HL-60 (cell line): ENCODE measurements at places on chromosomes 11 and 22.

- DNase-seq = no peak
These were observed 135.7 kb downstream of the COMMD9 start for GRCh38 chr11:36153551-36153950.

DNA sequence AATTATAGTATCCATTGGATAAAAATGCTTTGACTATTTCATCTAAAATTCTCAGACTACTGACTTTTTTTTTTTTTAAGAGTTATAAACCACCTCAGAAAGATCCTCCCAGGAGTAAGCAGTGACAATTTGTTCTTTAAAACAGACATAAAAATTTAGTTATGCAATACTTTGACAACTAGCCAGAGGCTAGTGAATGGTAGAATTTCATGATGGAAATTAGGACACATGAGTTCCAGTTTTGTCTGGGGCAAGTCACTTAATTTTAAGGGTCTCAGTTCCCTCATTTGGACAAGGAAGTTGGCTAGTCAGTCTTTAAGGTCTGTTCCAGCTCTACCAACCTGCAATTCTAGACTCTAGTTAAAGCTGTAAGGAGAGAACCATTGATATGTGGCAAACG, 2.9 kb downstream of the IL18 start:
- no peak for DNase-seq

DNA sequence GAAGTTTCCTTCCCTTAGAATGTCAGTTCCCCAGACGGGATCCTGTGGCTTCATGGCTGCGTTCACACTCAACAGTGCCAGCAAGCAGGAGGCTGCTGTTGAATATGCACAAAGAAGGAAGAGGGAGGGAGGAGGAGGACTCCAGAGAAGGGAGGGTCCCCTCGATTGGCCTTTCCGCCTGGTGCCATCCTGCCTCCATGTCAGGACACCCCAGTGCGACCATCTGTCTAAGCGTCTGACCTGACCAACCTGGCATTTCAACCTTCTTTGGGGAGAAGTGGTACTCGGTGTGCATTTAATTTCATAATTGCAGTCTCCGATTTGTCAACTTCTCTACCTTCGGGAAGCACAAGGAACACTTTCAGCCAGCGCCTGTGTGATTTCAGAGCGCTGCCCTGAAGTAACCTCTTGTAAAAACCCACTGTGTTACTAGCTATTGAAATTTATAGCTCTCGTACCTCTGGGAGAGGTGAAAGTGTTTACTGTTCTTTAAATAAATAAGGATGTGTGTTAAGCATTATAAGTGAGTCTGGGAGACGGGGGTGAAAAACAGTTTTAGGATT, 1491.9 kb downstream of the TBC1D22A start:
- no peak for DNase-seq

- no peak for DNase-seq
These were observed 369.5 kb downstream of the AASDHPPT start for GRCh38 chr11:106446955-106447354.

DNA sequence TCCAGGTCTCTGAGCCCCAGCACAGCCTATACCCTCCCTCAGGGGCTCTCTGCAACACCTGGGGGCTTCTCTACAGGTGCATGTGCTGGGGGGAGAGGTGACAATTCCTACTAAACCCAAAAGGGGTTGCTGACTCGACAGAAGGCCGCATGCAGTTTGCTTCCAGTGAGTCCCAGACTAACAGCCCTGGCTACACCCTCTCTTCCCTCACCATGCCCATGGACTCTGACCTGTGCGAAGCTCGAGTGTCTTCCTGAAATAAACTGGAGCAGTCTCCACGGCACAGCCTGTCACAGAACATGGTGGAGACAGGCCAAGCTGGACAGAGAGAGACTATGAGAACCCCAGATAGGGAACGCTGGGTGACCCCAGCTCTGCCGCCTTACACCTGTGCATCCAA, 16.6 kb downstream of the PLEKHA7 start:
- no peak for DNase-seq

GRCh38 chr11:1116666-1117390, 40.9 kb upstream of the MUC5AC start:
- DNase-seq = no peak

- DNase-seq = no peak
These were observed 79.3 kb upstream of the SORL1 start for GRCh38 chr11:121372671-121373429.

GRCh38 chr22:40107244-40107643, 70.5 kb upstream of the TNRC6B start:
- DNase-seq = no peak

GRCh38 chr11:70064726-70065317, 13.3 kb upstream of the ANO1 start:
- DNase-seq = no peak

DNA sequence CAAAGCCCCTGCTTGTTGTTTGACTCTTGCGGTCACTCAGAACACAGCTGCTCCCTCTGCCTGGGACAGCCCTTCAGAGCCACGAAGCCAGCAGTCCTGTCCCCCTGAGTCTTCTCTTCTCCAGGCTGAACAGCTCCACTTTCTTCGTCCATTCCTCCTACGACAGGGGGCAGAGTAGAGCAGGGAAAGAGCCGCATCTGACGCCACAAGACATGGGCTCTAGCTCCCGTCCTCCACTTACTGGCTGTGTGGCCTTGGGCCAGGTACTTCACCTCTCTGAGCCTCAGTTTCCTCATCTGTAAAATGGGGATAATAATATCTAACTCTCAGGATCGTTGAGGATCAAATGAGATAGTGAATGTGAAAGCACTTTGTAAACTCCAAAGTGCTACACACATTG, 29.9 kb downstream of the CHRDL2 start:
- DNase-seq = no peak

DNA sequence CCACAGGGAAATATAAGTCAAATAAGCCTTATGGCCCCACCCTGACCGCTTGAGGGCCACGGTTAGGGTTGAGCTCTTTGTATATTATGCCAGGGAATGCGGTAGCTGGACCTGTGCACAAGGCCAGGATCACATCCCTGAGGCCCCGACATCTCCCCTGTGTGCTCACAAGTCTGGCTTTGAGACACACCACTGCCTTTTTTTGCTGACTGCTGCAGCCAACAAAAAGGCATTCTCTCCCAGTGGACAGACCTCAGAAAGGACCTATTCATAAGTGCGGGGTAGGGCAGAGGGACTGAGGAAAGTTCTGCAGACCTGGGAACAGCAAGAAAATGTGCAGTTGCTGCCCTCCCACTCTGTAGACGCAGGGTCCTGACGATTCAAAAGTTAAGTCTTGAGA, 3.4 kb upstream of the SIDT2 start:
- DNase-seq = no peak

- DNase-seq = no peak
These were observed 2.1 kb downstream of the CD3D start for GRCh38 chr11:118340449-118340848.

DNA sequence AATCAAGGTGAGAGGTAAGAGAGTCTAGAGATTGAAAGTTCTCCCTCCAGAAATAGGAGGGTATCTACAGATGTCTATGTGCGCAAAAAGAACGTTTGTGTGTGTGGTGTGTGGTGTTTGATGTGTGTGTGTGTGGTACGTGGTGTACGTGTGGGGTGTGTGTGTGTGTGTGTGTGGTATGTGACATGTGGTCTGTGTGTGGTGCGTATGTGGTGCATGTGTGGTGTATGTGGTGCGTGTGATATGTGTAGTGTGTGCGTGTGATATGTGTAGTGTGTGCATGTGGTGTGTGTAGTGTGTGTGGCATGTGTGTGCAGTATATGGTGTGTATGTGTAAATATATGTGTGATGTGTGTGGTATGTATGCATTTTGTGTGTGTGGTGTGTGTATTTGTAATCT, 73.0 kb upstream of the LRRC4C start:
- DNase-seq = no peak

DNA sequence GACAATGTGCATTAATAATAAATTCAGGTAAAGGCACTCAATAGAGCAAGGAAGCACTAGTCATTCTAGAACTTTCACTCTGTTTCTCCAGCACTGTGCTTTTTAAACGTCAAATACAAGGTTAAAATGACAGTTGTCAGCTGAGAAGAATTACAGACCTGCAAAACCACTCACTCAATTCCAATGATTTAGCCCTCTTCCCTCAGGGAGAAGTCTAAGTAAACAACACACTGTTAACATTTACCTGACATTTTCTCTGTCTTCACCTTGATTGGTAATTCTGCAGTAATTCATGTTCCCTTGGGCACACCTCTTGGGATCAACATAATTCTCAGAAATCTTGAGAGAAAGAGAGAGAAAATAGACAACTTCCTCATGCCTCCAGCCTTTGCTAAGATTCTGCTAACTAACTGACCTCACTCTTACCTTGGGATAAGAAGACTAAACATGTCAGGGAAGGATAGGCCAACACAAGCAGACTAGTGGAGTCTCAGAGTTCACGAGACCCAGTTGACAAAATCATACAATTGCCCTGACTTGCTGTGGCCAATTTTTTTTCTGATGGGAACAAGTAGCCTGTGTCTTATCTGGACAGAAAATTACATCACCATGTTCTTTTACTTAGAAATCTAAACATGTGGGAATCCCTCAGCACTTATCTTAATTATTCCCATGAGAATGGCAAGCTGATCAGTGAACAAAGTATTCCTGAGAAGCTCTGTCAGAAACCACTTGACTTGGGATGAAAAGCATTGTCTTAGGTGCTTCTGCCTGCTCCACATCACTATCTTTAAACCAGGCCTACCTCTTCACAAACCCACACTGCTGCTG, 516.8 kb upstream of the FAT3 start:
- no peak for DNase-seq

DNA sequence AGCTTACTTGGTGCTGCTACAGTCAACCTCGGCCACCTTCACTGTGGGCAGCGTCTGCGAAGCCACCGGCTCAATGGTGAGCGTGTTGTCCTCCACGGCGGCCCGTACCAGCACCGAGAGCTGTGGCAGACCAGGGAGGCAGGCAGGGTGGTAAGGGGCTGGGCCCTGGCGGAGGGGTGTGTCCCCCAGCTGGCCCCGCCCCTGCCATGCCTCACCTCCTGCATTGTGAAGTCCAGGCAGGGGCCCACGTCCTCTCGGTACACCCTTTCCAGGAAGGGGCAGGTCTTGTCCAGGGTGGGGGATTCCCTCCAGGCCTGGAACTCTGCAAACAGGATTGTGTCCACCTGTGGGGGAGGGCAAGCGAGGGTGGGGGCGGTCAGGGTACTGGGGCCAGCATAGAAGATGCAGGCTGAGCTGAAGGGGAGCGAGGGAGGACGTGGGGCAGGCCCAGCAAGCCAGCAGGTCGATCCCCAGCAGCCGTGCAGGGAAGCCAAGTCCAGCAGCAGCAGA, 12.8 kb downstream of the RAB3IL1 start:
- no peak for DNase-seq

DNA sequence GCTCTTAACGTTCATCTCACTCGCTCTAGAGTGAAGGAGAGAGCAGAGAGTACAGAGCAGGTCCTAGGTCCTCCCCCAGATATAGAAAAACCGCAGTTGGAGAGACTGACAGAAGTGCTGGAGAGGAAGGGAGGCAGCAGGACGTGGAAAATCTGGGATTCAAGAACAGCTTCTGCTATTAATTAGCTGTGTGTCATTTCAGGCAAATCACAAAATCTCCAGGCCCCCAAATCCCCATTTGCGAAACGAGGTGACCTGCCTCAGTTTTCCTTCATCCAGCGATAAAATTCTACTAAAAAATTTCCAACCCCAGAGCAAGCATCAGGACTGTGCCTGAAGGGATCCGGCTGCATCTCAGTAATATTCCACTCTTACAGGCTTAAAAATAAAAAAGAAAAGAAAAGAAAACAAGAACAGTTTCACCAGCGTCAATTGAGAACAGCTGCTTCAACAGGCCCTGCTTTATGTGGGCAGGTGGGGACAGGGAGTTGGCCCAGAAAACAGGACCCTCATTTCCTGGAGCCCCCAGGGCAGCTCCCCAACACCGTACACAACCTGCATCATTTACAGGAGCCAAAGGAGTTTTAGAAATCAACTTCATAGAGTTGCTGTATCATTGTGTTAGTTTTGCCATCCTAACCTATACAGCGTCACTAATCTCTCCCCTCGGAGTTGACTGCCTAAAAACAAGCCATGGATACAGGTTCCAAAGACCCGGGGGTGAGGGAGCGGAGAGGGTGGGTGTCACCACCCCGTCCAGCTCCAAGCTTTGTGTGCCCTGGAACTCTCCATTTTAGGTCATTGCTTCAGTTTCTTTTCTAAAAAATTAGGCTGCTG, 2.3 kb upstream of the MALAT1 start:
- no peak for DNase-seq

- DNase-seq = no peak
These were observed 9.8 kb upstream of the CECR2 start for GRCh38 chr22:17359501-17359900.

- no peak for DNase-seq
These were observed 56.2 kb downstream of the WNT11 start for GRCh38 chr11:76150141-76150540.

DNA sequence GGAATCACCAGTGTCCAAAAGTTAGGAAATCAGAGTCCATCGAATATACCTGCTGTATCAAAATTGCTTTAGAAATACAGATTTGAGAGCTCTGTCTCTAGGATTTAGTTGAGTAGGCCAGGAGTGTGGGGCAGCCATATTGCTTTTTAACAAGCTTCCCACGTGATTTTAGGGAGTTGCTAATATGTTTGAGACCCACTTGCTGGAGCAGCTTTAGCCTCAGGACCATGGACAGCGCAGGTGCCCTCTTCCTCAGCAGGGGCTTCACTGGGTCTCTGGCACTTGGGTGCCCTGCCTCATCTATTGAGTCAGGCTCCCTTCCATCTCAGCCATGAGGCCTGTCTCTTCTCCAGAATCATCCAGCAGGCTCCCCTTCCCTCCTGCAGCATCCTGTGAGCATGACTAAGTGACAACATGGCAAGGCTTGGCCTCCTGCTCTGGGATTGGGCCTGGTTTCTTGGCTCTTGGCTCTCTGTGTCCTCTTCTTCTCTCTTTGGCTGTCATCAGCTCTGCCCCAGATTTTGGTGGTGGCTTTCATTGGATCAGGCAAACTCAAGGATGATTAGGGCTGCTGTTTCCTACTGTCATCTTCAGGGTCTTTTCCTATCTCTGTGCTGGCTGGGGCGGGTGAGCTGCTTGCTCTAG, 70.0 kb downstream of the SGSM1 start:
- no peak for DNase-seq

- DNase-seq = peak; percentile 49
These were observed 1.6 kb downstream of the SUN2 start for GRCh38 chr22:38753948-38754750.

DNA sequence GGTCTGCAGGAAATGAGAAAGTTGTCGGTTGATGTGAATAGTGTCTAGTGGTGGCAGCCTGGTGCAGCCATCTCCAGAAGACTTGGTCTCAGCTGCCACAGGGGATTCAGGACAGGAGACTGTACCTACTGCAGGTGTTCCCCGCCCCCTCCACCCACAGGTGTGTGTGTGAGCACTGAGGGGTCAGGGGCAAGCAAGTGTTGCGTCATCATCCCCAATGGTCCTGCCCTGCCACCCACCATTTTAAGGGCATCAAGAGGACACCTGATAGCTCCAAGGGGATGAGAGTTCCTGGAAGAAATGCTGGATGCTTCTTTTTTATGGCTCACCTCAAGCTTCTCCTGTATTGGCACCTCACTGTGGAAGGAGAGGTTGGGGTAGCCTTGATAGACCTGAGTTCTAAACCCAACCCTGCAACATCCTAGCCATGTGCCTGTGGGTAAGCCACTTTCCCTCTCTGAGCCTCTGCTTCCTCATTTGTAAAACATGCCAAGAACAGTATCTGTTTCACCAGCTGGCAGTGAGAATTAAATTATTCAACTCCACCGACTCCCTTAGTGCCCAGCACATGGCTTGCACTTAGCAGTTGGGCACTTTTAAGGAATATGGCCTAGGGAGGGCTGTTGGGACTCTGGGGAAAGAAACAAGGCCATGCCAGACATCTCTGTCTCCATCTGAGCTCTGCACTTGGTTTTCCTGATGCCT, 6.1 kb downstream of the C11orf91 start:
- DNase-seq = peak; percentile 60

GRCh38 chr11:13140028-13140870, 131.1 kb downstream of the RASSF10 start:
- no peak for DNase-seq
